ENCODE measurements at places on chromosomes 3 and 15.
A peak's percentile ranks its signal among the peaks of the same experiment; 100 is the strongest.

GRCh38 chr3:186208296-186208989 is 99.6 kb upstream of the ETV5 start:
- DNase-seq = no peak

DNA sequence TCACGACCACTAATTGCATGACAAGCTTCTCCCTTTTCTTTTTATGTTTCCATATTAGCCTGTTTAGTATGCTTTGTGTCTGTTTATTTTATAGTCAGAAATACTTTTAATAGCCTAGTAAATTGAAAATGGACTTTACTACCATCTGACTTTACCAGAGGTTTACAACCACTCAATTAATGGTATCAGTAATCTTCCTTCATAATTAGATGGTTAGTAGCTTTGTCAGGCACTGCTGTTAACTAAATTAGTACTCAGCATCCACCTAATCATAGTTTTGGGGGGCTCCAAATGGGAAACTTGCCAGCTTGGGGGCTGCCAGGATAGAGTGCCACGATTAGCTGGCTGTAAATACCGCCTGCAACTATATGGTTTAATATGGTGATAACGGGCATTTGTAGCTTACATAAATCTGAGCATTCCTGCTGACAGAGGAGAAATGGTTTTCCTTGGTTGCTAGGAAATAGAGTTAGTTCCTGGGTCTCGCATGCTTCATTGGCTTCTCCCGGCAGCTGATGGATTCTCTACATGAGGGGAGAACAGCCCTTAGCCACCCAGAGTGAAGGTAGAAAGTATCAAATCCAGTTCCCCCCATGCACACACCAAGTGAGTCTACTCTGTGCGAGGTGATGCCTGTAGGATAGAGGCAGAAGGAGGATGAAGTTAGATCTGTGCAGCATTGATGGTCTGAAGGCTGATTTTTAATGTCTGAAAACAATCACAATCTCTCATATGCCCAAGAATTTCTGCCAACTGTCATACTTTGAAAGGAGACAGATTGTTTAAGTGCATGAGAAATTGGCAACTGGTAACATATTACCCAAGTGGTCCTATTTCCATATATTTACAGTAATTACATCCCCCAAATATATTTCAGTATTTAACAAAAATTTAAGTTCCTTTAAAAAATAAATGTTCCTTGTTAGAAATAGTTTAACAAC is 326.6 kb upstream of the PROK2 start:
- DNase-seq = no peak

- DNase-seq = peak; percentile 67
Observed at GRCh38 chr3:108091498-108092250, 843 bp upstream of the CD47 start.

DNA sequence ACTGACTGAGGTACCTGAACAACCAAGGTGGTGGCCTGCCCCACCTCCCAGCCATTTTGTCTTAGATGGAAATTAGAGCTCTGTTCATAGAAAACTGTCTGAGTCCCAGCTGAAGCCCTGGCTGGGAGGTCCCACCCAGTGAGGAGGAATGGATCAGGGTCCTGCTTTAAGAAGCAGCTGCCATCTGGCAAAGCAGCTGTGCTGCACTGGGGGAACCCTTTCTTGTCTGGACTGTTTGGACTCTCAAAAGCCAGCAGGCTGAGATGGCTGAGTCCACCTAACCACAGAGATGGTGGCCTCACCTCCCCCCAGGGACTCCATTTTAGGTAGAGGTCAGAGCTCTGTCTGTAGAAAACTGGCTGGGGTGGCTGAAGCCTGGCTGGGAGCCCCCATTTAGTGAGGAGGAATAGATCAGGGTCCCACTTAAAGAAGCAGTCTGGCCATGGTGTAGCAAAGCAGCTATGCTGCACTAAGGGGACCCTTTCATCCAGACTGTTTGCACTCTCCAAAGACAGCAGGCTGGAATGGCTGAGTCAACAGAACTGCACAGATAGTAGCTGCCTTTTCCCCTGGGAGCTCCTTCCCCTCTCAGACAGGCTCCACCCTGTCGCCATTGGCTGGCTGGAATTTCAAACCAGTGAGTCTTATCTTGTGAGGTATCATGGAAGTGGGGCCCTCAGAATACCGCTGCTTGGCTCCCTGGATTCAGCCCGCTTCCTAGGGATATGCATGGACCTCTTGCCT is 116.9 kb downstream of the EPHA6 start:
- DNase-seq = no peak

- peak; percentile 62 for DNase-seq
Observed at GRCh38 chr3:73086071-73086494, 24.6 kb downstream of the EBLN2 start.

GRCh38 chr3:71816767-71817156 is 31.8 kb upstream of the PROK2 start:
- no peak for DNase-seq

DNA sequence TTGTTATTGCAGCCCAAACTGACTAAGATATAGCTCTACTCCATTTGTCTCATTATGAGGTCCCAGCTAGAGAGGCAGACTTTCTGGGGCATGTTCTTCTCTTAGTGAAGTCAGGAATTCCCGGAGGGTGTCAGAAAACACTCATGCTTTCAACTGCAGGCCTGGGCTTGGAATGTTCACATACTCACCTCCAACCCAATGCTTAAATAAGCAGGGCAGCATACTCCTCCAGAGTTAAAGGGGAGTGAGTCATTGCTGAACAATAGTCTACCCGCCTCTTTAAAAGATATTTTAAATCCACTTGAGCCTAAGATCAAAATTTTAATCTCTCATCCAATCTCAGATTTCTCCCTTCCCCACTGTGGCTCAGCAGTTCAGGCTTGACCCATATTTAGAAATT is 167.8 kb upstream of the DPH6 start:
- no peak for DNase-seq

DNA sequence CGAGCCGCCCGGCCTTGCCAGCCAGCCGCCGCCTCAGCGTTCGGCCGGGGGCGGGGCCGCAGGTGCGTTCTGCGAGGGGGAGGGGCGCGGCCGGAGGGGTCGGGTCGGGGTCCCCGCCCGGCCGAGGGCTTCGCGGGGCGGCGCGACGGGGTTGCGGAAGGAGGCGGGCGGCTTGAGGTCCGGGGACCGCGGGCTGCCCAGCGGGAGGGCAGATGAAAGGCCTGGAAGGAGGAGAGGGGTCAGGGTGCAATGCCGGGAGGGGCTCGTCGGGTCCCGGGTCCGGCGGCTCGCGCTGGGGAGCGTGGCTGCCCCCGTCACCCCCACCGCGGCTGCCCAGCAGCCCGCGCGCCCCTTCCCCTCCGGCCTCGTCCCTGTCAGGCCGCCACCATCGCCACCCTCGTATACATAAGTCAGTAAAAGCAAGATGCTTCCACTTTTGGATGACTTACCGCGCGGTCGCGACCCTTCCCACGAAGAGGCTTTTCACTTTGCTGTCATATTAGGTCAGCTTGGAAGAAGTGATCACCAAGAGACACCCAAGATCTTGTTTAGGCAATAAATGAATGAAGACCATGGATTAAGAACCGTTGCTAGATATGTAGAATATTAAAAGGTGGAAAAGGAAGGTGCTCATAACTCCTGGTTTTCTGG is 620 bp upstream of the ANP32A start:
- no peak for DNase-seq

- DNase-seq = no peak
Observed at GRCh38 chr3:66812136-66812535, 186.0 kb upstream of the KBTBD8 start.
